Lower lobe of right lung (tissue), 2 donors: ENCODE measurements at places on chromosomes 11 and 22. TPM values are rescaled to one million over a fixed set of nuclear protein-coding genes. Genes with fewer than 3 reads are reported as not detected.

FBLN1 gene
- 307 TPM for total RNA-seq

C11orf42 gene
- not detected for total RNA-seq

P2RX3 gene
- not detected for total RNA-seq

OR8H1 gene
- total RNA-seq, result not detected

ANO9 gene
- total RNA-seq, result 21.6 TPM

SLC29A2 gene
- 10.6 TPM for total RNA-seq

CASP5 gene
- total RNA-seq, result 5.8 TPM

KCNE3 gene
- total RNA-seq, result 34.9 TPM

GGTLC2 gene
- total RNA-seq, result 2.7 TPM

MUC5AC gene
- 0.35 TPM for total RNA-seq

ZNF74 gene
- 12.3 TPM for total RNA-seq

P2RX6 gene
- 2.1 TPM for total RNA-seq

MMP8 gene
- 0.44 TPM for total RNA-seq

GAS2L1 gene
- total RNA-seq, result 29.9 TPM

STK33 gene
- 17.3 TPM for total RNA-seq

CCDC87 gene
- 0.50 TPM for total RNA-seq

KIRREL3 gene
- 0.15 TPM for total RNA-seq

NXPE2 gene
- 0.38 TPM for total RNA-seq

MN1 gene
- 6.5 TPM for total RNA-seq

OR4S2 gene
- total RNA-seq, result not detected

MFNG gene
- 71.0 TPM for total RNA-seq

DEUP1 gene
- 0.68 TPM for total RNA-seq

ALDH3B2 gene
- total RNA-seq, result 0.65 TPM

MAPK12 gene
- 11.9 TPM for total RNA-seq

FZD4 gene
- 51.1 TPM for total RNA-seq

CBLIF gene
- total RNA-seq, result not detected

IGSF9B gene
- total RNA-seq, result 5.5 TPM

CLDN5 gene
- total RNA-seq, result 213 TPM

CAPN1 gene
- 176 TPM for total RNA-seq

LUZP2 gene
- not detected for total RNA-seq

TSGA10IP gene
- total RNA-seq, result not detected

OAF gene
- total RNA-seq, result 17.8 TPM

OR8B12 gene
- not detected for total RNA-seq

C11orf97 gene
- total RNA-seq, result 2.5 TPM

TYMP gene
- total RNA-seq, result 151 TPM

NDUFA6 gene
- total RNA-seq, result 43.5 TPM

OR52B4 gene
- total RNA-seq, result not detected

C22orf42 gene
- total RNA-seq, result not detected

NAALADL1 gene
- 12.2 TPM for total RNA-seq

TMEM80 gene
- total RNA-seq, result 33.9 TPM

C11orf87 gene
- total RNA-seq, result 0.09 TPM

OR52N4 gene
- total RNA-seq, result not detected

CRY2 gene
- total RNA-seq, result 62.3 TPM

PEX16 gene
- total RNA-seq, result 22.7 TPM

ANO1 gene
- 9.0 TPM for total RNA-seq

CNTN5 gene
- total RNA-seq, result 0.24 TPM
